Activated T-cell treated with anti-CD3 and anti-CD28 coated beads for 1 hour (primary cell): ENCODE measurements at places on chromosomes 3 and 15.
A peak's percentile ranks its signal among the peaks of the same experiment; 100 is the strongest.

DNA sequence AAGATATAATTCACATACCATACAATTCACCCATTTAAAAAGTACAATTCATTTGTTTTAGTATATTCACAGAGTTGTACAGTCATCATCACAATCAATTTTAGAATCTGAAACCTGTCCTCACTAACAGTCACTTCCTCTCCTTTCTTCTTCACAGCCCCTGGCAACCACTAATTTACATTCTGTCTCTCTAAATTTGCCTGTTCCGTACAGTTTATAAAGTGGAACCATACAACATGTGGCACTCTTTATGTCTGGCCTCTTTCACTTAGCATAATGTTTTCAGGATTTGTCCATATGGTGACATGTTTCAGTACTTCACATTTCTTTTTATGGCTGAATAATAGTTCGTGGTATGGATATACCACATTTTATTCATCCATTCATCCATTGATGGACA, 22.7 kb downstream of the ERICH6 start:
- no peak for DNase-seq

DNA sequence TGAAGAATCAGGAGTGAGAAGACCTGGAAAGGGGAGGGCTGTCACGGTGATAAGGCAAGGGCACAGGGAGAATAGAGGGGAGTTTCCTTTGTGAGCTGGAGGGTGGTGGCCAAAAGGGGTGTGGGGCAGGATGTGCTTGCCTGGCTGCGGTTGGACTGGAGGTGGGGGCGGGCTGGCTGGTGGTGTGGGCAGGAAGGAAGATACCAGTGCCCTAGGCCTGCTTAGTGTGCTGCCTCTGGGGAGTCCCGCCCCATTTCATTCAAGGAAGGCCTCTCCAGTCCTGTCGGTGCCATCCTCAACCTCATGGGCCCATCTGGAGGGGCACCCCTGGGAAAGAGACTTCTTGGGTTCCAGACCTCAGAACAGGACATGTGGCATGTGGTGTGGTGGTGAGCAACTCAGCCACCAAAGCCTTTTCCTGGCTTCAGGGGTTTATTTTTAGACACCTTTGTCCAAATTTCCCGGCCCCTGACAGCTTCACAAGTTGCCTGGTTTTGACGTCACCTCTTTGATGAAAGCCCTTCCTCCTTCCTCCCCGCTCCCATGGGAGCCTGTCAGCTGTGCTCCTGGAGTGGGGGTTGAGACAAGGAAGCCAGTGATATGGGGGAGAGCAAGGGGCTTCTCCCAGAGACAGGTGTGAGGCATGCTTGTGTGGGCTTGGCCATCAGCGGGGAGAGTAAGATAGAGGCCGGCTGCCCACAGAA, 15.6 kb downstream of the TEX264 start:
- DNase-seq: peak; percentile 69

DNA sequence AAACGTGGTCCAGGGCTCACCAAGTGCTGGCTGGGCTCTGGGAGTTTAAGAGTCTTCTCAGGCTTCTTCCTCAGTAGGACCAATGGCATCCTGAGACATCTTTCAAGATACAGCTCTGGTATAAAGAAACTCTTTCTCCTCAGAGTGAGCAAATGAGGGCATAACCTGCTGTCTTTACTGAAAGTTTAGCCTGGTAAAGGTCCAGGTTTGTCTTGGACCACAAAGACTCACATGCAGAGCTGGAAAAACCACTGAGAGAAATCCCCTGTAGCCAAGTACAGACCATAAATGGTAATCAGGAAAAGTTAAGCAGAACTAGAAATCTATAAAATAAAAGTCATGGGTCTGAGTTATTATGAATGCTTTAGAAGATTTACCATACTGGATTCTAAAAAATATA, 23.1 kb downstream of the CD47 start:
- no peak for DNase-seq

- no peak for DNase-seq
These were observed 183.9 kb downstream of the TPRG1 start for GRCh38 chr3:189355481-189356201.

- peak; percentile 27 for DNase-seq
These were observed 76.9 kb upstream of the ABI3BP start for GRCh38 chr3:101069901-101070798.

DNA sequence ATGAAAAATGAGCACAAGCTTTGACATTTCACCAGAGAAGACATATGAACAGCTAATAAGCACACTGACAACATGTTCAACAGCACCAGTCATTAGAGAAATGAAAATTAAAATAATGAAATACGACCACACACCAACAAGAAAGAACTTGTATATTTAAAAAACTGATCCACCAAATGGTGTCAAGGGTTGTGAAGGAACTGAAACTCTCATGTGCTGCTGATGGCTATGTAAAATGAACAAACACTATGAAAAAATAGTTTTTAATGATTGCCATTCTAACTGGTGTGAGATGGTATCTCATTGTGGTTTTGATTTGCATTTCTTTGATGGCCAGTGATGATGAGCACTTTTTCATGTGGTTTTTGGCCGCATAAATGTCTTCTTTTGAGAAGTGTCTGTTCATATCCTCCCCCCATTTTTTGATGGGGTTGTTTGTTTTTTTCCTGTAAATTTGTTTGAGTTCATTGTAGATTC, 193.8 kb downstream of the SCAPER start:
- no peak for DNase-seq

DNA sequence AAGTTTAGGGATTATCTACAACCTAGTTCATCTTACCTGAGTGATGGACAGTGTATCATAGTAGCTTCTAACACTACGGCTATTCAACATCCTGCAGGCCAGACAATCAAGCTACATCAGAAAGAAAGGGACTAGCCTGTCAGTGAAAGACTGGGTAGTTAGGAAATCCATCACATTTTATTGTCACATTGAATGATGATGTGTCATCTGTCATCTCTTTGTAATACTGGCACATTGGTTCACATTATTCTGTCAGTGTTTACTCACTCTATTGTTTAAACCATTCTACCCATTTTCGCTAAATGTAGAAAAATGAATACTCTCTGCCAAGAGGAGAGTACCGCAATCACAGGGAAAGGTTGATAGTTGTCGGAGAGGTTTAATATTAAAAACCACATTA, 1155.8 kb downstream of the TUSC7 start:
- no peak for DNase-seq

- DNase-seq: no peak
These were observed 2.7 kb downstream of the CD47 start for GRCh38 chr3:108088146-108088545.

DNA sequence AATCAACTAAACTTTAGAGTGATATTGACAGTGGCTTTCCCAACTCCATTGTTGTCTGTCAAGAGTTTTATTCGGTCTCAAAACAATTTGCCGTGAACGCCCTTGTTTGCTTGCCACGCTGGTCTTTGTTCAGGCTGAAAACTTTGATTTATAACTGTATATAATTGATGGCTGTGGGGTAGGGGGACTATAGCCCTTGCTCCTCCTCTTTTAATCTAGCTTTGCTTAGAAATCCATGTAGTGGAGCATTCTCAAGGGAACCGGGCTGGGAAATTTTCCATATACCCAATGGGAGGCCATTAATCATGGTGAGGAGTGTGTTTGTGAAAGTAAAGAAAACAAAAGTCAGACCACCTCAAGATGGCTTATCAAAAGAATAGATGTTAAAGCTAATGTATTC, 339.8 kb upstream of the RARB start:
- no peak for DNase-seq

- no peak for DNase-seq
These were observed 453.9 kb downstream of the LPP start for GRCh38 chr3:188607805-188608315.

GRCh38 chr15:67144609-67145311, 79.4 kb downstream of the SMAD3 start:
- no peak for DNase-seq

- no peak for DNase-seq
These were observed 271.3 kb upstream of the TPRG1 start for GRCh38 chr3:188900421-188900951.

GRCh38 chr3:194990454-194991337, 280.3 kb downstream of the XXYLT1 start:
- DNase-seq: no peak

DNA sequence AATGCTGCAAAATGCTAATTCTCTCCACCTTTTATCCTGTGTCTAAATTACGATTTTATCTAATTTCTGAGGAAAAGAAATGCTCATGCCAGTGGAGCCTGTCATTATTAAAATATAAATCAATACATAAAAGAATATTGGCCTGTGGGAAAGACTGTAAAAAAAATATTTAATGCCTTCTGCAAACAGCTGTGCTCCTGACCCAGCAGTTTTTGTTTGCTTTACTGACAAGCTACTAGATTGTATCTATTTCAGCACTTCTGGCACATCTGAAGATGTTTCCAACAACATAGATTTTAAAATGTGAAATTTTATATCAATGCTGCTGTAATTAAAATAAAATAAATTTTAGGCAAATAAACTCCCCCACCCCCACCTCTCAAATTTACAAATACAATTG, 493.6 kb upstream of the AGTR1 start:
- no peak for DNase-seq

DNA sequence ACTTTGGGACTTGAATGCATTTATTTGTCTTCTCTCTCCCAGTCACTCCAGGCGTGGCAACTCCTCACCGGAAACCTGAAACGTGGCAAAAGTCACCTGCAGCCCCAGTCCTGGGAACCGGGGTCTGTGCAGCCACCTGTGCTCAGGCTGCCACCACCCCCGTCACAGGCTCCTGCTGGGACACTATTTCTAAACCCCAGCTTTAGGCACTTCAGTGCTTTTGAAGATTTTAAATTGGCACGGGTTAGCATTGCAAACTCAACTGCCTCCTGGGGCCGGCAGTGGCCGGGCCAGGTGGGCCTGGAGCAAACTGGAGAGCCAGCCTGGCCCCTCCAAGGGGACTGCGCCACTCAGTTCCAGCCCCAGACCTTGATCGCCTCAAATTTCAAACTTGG, 146.7 kb upstream of the IQSEC1 start:
- no peak for DNase-seq

DNA sequence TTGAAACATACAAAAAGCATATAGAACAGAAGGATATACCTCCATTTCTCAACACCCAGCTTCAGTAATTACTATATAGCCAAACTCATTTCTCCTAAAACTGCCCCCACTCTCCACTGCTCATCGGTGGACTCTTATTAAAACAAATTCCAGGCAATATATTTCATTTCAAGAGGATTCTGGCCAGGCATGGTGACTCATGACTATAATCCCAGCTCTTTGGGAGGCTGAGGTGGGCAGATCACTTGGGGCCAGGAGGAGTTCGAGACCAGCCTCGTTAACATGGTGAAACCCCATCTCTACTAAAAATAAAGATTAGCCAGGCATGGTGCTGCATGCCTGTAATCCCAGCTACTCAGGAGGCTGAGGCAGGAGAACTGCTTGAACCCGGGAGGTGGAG, 40.9 kb downstream of the SNX4 start:
- no peak for DNase-seq

GRCh38 chr15:70435872-70436271, 327.5 kb downstream of the UACA start:
- no peak for DNase-seq

DNA sequence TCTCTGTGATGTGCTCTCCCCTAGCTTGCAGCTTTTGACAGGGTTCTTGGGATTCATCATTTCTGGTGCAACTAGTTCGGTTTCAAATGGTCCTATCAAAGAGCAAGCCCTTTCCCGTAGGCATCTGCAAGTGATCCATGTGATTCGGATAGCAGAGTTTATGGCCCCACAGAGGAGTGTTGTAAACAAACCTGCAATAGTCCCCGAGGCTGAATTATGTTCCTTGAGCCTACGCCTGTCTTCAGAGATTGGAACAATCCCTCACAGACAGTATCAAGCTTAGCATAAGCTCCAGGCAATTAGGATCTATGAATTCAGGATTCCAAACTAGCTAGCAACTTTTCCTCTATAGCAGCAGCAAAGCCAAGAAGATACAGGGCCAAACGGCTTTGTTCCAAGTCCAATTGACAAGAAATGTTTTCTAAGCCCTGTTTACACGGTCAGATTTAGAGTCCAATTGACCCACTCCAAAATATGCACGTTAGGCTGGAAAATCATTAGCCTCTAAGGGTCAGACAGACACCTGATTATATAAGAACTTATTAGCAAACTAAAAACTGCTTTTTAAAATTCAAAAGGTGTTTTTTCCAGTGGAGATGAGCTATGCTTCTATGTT, 24.8 kb downstream of the LNP1 start:
- DNase-seq: no peak

DNA sequence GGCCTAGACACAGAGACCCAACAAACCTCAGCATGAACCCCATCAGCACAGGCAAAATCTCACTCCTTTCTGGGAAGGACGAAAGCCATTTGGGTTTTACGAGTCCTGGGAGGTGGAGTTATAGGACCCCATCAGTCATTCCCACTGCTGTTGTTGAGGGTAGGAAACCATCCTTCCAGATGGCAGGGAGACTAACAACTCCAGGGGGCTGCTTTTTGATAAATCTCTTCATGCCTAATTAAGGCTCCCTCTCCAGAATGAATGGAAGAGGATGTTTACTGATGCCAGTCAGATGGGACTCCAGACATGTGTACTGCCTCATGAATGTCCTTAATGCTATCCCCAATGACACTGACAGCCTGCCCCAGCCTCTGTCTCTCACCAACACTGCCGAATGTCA, 75.3 kb downstream of the ST8SIA2 start:
- no peak for DNase-seq

- DNase-seq: no peak
These were observed 279.8 kb upstream of the SEMA6D start for GRCh38 chr15:47437491-47437890.

- DNase-seq: no peak
These were observed 16.4 kb upstream of the ALAS1 start for GRCh38 chr3:52181543-52181942.

DNA sequence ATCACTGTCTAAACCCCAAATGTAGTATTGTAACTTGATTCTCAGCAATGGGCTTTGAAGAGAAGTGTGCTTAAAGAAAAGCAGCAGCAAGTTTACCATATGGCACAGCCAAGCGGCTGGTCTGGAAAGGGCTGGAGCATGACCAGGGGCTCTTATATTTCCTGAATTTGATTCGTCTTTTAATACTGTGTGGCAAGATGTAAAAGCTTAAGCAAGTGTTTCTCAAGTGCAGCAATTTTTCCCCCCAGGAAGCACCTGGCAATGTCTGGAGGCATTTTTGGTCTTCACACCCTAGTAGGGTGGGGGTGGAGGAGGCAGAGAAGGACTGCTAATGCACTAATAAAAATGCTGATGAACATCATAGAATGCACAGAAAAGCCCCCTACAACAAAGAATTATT, 397.9 kb downstream of the NTRK3 start:
- no peak for DNase-seq

GRCh38 chr3:172595664-172596393, 72.6 kb upstream of the TNFSF10 start:
- DNase-seq: no peak

DNA sequence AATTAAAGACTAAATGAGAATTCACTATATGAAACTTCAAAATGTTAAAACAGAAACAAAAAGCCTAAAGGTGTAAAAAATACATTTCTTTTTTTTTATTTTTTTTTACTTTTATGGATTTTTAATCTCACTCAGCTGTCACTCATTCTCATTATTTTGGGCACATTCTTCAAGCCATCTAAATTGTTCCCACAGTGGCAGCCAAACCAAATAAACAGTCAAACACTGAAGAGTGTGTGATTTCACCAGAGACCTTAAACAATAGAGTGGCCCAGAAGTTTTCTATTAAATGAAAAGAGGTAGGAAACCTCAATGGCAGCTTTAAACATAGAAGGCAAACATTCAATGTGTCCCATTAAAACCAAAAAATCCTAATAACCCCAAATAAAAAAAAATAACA, 616.1 kb downstream of the OTOL1 start:
- DNase-seq: no peak

- no peak for DNase-seq
These were observed 16.6 kb downstream of the TEX264 start for GRCh38 chr3:51687431-51688205.
